ENCODE measurements at places on chromosomes 5 and 9.

GRCh38 chr5:73214996-73215395 lies 42.0 kb downstream of the TMEM174 start:
- no peak for DNase-seq

DNA sequence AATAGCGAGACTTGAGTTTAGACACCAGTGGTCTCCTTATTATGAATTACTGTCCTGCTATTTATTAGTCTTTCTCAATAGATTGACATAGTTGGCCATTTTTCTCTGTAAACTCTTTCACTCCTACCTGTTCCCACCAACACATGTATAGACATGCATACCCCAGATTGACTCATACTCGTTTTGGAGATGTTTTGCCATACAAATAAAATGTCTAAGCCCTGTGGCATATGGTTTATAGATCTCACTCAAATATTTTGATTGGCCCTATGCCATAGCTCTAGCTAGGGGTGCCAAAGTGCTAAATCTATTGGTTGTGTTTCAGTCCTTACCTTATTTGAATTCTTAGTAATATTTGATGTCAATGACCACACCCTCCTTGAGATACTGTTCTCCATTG lies 42.3 kb downstream of the CAMK4 start:
- DNase-seq, result no peak

DNA sequence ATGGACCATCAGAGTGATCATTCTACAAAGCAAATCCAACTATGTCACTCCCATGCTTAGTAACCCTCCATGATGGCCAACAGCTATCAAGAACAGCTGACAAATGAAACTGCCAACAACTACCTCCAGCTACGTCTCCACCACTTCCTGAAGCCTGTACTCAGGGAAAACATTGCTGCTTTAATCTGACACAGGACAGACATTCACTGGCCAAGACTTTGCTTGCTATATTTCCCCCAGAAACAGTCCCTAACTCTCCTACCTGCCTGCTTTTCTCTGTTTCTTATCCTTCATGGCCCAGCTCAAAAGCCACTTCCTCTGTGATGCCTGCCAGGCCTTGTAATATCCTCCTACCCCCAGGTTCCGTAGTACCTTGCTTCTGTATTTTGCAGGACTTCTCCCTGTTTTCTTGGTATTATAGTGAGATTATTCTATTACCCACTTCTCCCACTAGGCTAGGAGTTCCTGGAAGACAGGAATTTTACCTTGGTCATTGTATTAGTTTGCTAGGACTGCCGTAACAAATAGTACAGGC lies 14.7 kb upstream of the RAB14 start:
- no peak for DNase-seq

GRCh38 chr5:109329333-109330237 lies 80.2 kb downstream of the PJA2 start:
- no peak for DNase-seq

DNA sequence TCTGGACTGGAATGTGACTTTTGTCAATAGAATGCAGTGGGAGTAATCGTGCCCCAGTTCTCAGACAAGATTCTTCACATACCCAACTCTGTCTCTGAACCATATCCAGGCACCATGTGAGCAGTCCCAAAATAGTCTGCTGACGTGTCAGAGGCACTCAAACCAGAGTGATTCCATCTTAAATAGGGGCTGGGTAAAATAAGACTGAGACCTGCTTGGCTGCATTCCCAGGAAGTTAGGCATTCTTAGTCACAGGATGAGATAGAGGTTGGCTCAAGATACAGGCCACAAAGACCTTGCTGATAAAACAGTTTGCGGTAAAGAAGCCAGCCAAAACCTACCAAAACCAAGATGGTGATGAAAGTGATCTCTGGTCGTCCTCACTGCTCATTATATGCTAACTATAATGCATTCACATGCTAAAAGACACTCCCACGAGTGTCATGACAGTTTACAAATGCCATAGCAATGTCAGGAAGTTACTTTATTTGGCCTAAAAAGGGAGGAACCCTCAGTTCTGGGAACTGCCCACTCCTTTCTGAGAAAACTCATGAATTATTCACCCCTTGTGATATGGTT lies 16.9 kb upstream of the PLCXD3 start:
- no peak for DNase-seq

GRCh38 chr9:69020301-69021145 lies 6.6 kb upstream of the PRKACG start:
- DNase-seq, result no peak

GRCh38 chr5:24644761-24645160 lies at the start of gene CDH10:
TSS of gene CDH10 (minus strand) at chr5:24644978. CDS start at chr5:24593490, 51,488 bp downstream.
- DNase-seq, result no peak

GRCh38 chr5:175813943-175814630 lies 57.3 kb upstream of the CPLX2 start:
- DNase-seq, result no peak

DNA sequence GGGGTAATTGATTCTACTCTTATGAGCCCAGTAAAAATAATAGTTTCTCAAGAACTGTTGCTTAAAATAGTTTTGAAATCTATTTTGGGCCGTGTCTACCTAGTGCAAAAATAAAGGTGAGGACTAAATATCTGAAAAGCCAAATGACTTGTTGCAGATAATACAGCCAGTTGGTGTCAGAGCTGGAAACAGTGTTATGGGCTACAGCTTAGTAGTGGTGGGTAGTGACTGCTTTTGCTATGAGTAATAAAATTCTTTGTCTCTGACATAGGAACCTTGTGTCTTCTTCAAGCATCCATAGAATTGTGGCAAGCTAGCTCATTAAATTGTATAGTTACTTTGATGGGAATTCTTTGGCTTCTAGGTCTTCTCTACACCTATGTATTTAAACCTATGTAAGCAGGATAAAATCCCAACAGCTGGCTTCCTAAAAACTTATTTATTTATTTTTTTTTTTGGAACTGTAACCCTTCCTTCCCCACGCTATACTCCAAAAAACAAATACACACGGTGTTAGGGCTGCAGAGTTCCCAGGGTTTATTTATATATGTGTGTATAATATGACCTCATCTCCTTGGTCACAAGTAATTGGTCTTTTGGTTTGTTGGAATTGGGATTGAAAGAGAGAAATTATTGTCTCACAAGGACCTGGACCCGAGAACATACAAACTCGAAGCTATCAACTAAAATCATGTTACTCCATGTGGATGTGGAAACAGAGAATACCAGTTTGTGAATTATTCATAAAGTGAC lies 138.0 kb downstream of the NUDT12 start:
- no peak for DNase-seq

DNA sequence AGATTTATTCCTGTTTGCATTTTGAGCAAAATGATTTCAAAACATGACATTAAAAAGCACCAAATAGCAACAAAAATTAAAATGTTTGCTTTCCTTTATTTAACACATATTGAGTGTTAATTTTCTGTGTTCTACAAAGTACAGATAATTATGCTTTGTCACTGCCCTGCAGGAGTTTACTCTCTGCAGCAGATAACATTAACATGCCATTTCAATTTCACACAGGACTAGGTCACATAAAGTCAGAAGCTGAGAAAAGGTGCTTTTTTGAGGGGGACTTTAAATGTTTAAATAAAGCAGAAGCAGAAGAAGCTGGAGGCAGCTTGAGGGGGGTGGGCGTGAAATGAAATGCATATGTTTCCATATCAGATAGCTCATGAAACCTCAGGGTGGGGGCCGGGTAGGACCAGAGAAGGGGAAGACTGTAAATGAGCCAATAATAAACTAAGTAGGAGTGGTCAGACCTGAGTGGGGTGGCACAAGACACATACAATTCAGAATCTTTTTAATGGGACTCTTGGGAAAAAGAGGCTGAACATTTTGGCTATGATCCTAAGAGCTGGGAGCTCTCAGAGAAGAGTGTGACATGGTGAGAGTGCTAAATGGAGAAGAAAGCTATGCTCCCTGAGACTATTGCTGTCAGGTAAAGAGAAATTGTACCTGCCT lies 387.5 kb downstream of the FAM170A start:
- no peak for DNase-seq

GRCh38 chr5:61617995-61618525 lies 286.0 kb downstream of the ZSWIM6 start:
- no peak for DNase-seq

DNA sequence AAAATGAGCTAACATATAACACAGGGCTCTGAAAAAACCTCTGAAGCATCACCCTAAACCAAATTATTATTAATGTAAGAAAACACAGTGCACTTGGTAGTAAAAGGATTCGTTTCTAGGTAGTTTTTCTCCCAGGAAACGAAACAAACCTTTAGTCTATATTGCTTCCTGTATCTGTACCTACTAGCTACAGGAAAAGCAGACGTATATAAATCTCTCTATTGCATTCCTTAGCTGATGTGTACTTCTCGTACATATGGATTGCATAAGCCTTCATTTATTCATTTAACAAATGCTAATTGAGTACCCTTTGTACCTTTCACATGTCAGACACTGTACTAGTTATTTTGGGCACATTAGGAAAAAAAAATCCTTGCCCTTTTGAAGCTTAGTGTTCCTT lies 85.0 kb upstream of the RASA1 start:
- DNase-seq, result no peak

DNA sequence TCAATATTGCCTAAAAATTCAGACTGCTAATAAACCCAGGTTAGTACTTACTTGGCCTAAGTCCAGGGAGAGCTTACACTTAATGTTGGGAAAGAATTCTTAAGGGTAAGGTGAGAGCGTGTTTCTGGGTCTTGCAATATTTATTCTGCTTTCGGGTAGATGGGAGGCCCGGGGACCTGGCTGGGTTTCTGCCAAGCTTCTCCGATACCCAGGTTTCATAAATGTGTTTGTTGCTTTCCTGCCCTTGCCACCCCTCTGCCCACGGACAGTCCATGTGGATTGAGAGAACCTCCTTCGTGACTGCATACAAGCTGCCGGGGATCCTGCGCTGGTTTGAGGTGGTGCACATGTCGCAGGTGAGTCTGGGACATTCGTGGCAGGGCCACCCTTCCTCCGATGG lies 48.4 kb upstream of the FOXI1 start:
- DNase-seq, result no peak
